ENCODE measurements at places on chromosomes 7 and 10.

- DNase-seq = no peak
These were observed 79.6 kb downstream of the OR13A1 start for GRCh38 chr10:45235798-45236220.

- no peak for DNase-seq
These were observed 62.2 kb upstream of the ECHDC3 start for GRCh38 chr10:11679946-11680345.

- DNase-seq = no peak
These were observed 100.8 kb downstream of the RELN start for GRCh38 chr7:103888603-103889153.

GRCh38 chr7:19709249-19709578 is 377 bp upstream of the POLR1F start:
- no peak for DNase-seq

DNA sequence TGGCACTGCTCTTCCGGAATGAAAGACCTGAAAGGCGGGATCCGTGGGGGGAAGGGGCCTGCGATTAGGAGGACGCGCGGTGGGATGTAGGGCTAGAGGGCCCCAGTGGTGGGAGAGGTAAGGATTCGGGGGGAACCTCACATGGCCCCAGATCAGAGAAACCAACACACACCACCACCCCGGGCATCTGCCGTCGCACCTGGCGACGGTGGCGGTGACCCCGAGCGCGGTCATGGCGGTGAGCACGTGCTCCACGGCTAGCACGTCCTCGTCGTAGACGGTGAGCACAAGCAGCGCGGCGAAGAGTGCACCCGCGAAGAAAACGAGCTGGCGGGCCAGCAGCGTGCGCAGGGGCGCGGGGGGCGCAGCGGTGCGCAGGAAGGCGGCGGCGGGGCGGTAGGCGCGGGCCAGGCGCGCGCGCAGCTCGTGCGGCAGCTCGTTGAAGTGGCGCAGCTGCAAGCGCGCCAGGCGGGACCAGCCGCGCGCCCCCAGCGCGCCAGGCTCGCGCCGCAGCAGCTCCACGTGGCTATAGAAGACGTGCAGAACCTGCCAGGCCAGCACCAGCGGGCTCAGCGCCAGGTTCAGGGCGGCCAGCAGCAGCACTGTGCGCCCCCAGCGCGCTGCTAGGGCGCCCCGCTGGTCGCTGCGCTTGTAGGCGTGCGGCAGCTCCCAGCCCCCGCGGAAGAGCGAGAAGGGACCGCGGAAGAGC is 5.7 kb downstream of the ATG9B start:
- no peak for DNase-seq

DNA sequence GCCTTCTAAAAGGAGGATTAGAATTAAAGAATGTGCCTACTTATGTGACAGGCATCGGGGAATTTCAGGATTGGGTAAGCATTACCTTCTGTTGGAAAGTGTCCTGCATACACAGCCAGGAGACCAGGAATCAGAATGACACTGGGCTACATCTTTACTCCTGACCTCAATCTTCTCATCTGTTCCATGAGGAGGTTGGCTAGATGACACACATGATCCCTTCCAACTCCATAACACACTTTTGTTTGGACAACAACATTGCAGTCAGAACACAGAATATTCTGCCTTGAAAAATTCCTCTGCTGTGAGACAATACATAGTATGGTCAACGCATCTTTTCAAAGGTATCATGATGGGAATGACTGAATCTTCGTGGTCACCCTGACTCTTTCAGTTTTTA is 1281.2 kb upstream of the SORCS1 start:
- no peak for DNase-seq
